ENCODE measurements at places on chromosomes 6 and 20.

DNA sequence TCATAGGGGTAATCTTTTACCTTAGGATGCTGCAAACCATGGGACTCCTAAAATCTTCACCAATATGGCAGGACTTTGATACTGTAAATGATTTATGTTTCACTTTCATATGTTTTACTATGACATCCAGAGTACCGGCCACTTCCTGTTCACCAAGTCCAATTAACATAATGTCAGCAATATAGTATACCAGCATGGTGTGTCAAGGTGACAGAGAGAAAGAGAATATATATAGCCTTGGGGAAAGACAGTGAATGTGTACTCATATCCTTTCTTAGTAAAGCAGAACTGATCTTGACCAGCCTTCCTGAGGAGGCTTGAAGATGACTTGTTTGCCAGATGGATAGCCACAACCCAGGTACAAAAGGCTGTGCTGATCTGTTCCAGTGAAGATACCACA, 127.9 kb downstream of the NRN1 start:
- DNase-seq: no peak

GRCh38 chr6:168385037-168385759, 55.8 kb upstream of the SMOC2 start:
- DNase-seq: no peak

- DNase-seq: peak; percentile 76
Observed at GRCh38 chr6:31559958-31560696, 12.0 kb upstream of the LTA start.

- DNase-seq: no peak
Observed at GRCh38 chr6:156543431-156543830, 233.7 kb upstream of the ARID1B start.

DNA sequence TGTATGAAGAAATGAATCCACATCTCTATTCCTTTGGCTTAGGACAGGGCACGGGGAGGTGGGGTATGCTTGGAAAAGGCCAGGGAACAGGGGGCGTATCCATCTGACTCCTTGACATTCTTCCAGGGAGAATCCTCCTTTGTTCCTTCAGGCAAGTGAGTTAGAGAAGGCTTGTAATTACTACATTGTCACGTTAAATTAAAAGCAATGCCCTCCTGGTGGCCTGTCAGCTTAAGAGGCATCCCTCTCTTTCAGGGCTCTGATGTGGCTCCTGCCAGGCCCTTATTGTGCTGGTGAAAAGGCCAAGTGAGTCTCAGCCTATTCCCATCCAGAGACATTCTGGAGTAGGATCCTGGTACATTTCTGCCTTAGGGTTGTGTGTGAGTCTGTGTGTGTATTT, 128.3 kb downstream of the FOXA2 start:
- DNase-seq: no peak

- DNase-seq: no peak
Observed at GRCh38 chr6:6686748-6687601, 98.5 kb downstream of the LY86 start.

DNA sequence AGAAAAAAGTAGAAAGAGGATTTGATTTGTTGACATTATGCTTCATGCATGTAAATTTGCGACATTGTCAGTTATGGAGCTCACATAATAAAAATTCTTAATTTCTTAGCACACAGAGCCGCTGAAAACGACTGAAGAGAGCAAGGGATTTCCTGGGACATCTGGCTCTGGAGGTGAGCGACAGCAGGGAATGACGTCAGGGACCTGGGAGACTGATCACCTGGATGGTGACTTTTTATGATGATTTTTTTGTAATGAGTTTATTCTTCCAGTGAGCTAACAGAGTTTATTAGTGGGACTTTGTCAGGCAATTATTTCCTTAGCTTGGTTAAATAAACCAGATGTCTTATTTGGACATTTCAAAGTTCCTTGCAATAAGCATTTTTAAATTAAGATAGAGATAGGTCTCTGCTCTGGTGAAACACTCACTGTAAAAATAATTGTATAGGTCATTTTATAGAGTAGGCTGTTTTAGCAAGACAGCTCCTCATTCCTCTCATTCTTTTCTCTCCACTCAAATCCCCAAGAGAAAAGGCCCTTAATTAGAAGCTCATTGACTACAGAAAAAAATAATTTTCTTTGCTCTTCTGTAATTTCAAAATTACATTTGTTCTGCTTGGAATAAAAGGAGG, 19.4 kb downstream of the TMEM200A start:
- no peak for DNase-seq

- DNase-seq: peak; percentile 84
Observed at GRCh38 chr6:37868447-37868825, 48.9 kb downstream of the ZFAND3 start.

DNA sequence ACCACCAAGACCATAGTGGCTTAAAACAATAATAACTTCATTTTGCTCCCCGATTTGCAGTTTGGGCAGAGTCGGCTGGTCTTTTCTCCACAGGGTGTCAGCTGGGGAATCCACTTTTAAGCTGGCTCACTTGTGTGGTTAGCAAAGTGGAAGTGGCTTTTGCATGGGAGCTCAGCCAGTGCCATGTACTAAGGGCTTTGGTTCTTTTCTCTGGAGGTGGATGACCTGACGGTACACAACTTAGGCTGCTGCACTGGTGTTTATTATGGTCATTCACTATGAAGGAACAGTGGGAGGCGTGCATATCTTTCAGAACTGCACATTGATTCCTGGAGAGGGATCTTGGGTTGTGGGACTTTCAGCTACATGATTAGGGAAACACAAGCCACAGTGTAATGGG, 141.0 kb downstream of the OR2B2 start:
- no peak for DNase-seq

DNA sequence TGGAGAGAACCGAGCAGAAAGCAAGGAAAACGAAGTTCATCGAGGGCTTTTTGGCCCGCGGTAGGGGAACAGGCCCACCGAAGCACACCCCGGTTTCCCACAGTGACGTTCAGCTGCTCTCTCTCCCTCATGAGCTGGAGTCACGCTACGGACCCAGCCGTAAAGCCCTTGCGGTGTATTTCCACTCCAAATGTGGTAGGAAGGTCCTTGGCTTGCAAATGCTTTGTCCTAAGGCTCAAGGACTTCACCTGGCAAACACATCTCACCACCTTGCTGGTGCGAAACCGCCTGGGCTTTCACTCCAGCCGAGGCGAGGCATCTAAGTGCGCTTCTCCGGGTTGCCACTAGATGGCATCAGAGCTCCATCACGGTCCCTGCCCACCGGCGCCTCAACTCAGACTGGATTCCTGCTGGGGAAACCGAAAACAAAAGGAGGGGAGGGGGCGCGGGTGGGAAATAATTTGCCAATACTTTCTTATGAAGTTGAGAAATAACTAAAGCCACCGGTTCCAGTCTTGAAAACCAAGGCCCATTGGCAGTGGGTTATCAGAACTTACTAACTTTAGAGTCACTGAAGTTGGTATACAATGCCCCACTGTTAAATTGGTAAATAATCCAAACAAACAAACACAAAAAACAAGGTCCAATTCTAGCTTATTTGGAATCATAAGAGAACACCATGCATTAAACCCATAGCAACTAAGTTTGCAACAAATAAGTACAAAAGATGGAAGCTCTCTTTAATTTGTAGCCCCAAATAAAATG, 13.4 kb upstream of the FOXC1 start:
- DNase-seq: no peak

DNA sequence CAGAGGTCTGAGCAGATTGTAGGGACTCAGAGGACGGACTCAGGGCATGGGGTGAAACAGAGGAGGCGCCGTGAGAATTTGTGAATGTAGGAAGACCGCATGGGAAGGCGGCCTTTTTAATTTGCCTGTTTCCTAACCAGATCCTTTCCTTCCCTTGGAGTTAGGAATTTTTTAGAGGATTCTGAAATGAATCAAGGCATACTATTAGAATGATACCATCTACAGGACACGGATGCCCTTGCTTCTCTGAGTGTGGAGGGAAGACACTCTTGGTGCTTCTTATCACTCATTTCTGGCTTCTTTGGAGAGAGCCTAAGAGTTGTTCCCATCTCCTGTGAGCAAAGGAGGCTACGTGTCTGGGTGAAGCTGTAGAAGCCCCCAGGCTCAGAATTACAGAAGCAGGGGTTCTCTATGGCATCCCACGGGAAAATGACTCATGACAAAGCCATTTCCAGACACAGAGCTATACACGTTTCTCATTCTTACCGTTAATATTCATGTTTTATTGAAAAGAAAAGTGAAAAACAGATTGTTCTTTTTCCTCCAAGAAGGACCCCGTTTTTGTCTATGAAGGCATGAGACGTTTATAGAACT, 148.5 kb downstream of the EDN3 start:
- DNase-seq: no peak

- DNase-seq: peak; percentile 100
Observed at GRCh38 chr20:35883778-35884540, 70.3 kb downstream of the SCAND1 start.

- no peak for DNase-seq
Observed at GRCh38 chr6:147195510-147195909, 8.7 kb upstream of the STXBP5 start.

DNA sequence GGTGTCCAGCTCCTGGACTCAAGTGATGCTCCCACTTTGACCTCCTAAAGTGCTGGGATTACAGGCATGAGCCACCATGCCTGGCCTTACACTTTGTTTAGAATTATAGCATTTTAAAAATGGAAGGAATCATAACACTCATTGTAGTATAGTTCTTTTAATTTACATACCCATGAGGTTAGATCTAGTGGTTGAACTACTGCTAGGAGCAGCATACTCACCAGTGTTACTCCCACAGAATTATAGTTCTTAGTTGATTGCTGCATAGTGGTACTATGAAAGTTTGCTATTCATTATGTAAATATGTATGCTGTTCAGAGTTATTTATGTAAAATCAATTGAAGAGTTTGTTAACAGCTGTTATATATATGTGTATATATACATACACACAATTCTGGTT, 85.4 kb downstream of the MYO6 start:
- DNase-seq: no peak
